ENCODE measurements at places on chromosomes 2 and 18.

DNA sequence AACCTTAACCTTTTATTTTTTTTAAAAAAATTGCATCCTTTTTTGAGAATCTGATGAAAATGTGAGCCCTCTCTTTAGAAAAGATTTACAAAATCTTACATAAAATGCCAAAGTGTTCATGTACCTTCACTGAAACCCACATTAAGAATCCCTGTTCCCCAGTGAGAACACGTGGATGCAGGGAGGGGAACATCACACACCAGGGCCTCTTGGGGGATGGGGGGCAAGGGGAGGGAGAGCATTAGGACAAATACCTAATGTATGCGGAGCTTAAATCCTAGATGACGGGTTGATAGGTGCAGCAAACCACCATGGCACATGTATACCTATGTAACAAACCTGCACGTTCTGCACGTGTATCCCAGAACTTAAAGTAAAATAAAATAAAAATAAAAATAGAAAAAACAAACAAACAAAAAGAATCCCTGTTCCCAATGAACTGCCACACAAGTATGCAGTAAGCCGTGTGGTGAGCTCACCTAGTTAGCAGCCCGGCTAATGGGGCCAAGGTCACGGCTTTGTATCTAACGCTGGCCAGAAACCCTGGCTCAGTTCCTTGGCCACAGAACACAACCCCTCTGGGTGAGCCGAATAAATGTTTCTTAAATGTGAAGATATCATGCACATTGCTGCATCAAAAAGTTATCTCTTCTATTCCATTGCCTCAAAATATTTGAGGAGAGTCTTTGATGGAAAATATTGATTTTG is 41.4 kb downstream of the CHST9 start:
- DNase-seq = no peak

DNA sequence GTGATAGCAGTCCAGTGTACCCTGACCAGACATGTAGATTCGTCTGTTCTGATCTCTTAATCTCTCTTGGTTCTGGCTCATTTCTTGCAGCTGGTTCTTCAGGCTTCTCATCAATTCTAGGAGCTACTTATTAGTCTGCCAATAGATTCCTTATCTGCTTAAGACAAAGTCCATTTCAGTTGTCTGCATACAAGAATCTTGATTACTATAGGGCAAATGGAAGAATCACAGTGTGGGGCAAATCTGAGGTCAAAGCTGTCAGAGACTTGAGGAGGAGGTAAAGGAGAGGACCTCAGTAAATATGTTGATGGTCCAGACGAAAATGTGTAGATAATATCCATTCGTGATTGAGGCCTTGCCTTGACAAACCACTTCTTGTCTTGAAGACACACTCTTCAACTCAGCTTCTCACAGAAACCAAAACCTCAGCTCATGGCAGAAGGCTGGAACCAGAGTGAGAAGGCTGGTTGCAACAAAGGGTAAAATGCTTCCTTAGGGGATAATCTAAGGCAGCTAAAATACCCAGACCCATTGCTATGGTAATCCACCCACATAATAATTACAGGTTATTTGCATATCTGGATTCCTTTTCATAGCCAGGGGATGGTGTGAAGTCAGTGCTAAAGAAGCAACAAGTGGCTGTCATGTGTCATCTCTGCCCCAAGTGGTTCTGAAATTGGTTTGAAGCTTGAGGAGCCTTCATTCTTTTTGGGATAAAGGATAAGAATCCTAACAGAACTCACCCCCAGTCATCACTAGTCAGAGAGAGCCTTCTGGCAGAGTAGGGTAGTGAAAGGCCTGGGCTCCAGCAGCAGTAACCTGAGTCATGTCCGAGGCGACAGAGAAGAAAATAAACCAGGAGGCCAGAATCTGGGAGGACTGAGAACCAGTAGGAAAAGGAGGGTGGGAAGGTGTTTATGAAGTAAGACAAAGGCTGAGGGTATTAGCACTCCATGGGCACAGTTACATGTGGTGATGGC is 29.2 kb upstream of the PELI1 start:
- DNase-seq = no peak

- no peak for DNase-seq
Observed at GRCh38 chr2:36493306-36493705, 104.7 kb downstream of the FEZ2 start.

DNA sequence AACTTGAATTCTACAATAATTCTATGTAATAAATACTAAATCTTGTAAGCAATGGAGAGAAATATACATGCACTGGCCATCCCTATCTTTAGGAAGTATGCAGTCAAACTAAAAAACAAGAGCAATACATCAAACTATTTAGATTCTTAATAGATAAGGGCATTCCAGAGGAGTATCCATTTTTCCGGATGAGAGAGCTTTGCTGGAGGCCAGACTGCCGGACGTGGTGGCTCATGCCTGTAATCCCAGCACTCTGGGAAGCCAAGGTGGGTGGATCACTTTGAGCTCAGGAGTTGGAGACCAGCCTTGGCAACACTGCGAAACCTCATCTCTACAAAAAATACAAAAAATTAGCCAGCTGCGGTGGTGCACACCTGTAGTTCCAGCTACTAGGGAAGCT is 60.8 kb downstream of the KIF5C start:
- no peak for DNase-seq

GRCh38 chr18:7479756-7480155 is 87.4 kb upstream of the PTPRM start:
- DNase-seq = no peak

- no peak for DNase-seq
Observed at GRCh38 chr18:3851159-3851558, 401.2 kb downstream of the TGIF1 start.

GRCh38 chr2:241844066-241844728 is 14.5 kb downstream of the PDCD1 start:
- peak; percentile 90 for DNase-seq

- no peak for DNase-seq
Observed at GRCh38 chr2:41216978-41217377, 765.1 kb upstream of the SLC8A1 start.

- DNase-seq = no peak
Observed at GRCh38 chr2:200081236-200081635, 125.9 kb downstream of the MAIP1 start.
